Stimulated activated CD4-positive, alpha-beta T cell treated with anti-CD3 and anti-CD28 coated beads, Interleukin-2, amount 100 ng/mL, for 24 hours (primary cell): ENCODE measurements at places on chromosomes 11 and 22.

GRCh38 chr11:106627694-106628093 lies 390.6 kb downstream of the GUCY1A2 start:
- no peak for DNase-seq

DNA sequence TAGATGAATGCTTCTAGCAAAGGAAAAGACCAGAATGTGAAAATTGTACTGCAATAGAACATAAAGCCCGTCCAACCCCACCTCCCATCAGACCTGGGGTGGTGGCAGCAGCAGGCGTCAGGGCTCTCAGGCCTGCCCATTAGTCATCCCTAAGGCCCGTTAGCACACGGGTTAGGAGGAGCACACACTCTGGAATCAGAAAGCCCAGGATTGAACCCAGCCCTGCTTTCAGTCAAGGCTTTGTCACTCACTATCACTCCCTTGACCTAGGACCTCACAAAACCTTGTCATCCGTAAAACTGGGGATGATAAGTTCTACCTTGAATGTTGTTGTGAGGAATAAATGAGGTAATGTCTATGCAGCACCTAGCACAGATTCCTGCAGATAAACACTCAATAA lies 26.9 kb downstream of the MICAL3 start:
- DNase-seq: no peak

- no peak for DNase-seq
Observed at GRCh38 chr22:29044657-29045176, 16.9 kb downstream of the C22orf31 start.

DNA sequence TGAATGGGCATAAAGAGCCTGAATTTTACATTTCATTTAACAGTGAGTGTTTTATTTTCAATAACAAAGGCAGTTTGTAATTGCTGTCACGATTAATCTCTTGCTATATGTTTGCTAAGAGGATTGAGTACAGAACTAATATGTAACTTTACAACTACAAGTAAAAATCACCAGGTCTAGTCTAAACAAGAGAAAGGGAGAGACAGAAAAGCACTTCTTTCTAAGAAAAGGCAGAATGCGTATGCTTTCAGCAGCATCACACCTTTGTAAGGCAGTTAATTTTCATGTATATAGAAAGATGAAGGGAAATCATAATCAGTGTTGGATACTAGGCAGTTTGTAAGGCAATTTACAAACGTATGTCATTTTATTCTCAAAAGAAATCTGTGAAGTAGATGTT lies 169.8 kb downstream of the NELL1 start:
- DNase-seq: no peak

DNA sequence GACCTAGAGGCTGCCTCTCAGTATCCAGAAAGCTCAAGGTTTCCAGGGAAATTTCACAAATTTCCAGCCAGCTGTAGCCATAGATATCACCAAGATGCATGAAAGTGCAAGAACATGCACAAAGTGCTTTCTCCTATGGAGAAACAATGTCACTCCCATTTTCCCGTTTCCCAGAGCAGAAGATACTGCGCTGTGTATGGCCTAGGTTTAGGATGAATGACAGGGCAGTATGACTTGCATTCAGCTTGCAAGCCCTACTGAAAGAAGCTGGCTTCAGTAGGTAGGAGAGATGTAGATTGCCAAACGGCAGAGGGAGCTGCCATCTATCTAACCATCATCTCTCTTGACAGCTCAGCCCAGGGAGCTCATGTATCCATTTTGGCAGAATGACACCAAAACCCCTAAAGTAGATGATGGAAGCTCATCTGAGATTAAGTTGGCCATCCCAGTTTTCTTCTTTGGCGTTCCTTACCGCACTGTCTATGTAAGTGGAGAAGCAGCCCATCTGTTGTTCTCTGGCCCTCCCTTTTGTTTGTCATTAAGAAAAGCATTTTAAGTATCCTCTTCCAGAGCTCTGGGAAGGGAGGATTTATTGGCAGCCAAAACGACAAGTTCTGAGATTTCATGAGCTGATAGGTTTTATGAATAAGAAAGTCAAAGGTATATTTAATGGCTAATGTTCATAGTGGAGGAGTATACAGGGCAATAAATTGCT lies 4.6 kb downstream of the TECTA start:
- DNase-seq: no peak

DNA sequence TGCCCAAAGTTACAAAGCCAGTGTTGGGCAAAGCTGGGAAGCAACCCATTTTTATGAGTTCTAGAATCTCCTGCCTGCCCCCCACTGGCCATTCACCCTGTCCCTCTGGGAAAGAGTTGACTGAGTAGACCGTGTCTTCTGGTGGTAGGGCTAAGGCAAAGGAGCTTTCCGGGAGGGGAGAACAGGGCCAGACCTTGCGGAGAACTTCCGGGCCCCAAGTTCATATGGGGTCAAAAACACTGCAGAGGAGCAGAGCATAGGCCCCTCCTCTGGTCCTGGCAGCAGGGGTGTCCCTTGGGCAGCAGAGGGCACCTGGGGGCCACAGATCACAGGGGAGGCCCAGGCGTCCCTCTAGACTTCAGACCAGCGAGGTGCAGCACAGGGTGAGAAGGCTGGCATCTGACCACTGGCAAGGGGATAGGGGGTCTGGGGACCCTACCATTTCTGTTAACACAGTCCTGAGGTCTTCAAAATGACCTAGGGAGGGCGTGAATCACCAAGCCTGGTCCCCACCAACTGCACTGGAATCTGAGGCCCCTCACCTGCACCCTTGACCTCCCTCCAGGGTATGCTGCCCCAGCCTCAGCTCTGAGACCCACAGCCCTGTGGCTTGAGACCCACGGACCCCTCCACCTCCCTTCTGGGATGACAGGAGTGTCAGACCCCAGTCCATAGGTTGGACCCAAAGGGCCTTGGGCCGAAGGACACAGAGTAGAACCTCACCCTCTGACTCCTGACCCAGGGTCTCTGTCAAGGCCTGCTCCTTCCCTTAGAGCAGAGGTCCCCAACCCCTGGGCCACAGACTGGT lies 1.3 kb upstream of the ARAP1 start:
- DNase-seq: no peak
